Heart left ventricle (tissue), 16 donors: ENCODE measurements at places on chromosomes 7 and 10. TPM values are rescaled to one million over a fixed set of nuclear protein-coding genes. Genes with fewer than 3 reads are reported as not detected.

DNA sequence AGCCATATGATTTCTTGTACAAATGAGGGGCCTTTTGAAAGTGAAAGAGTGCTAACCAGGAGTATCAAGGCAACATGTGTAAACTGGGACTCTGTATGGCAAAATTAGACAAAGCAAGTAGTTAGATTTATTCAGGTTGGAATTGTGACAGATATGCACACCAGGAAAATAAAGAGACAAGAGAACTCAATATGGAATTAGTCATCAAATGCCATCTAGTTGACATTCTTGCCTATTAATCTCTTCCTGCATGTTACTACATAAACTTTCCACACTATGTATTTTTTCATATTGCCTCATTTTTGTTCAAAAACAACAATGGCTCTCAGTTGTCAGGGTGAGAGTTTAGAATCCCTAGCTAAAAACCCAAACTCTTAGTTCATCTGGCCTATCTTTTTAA lies 799.0 kb downstream of the NRG3 start:
- no peak for DNase-seq

The PKD2L1 gene
- not detected for total RNA-seq

The TRIP6 gene
- total RNA-seq: 14.4 TPM

DNA sequence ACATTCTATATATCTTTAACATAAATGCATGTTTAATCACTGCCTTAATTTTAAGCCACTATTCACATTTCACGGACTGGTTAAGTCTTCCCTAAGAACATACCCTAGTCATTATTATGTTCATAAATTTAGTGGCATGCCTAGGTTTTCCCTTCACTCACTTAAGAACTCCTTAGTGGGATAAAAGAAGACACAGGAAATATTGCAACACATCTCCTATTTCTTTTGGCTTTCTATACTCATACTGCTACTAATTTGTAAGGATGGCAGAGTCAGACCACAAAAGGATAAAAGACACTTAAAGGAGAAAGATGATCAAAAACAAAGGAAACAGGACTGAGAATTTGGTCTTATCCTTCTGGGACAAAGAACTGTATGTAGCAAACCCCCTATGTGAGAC lies 951.4 kb downstream of the SORCS3 start:
- DNase-seq: no peak

The SEMA4G gene
- 1.1 TPM for total RNA-seq

The NYAP1 gene
- total RNA-seq: not detected

The CYP3A4 gene
- total RNA-seq: not detected
